Stimulated activated CD8-positive, alpha-beta memory T cell treated with anti-CD3 and anti-CD28 coated beads, Interleukin-2, amount 100 ng/mL, for 1 hour (primary cell): ENCODE measurements at places on chromosomes 16 and 17.

DNA sequence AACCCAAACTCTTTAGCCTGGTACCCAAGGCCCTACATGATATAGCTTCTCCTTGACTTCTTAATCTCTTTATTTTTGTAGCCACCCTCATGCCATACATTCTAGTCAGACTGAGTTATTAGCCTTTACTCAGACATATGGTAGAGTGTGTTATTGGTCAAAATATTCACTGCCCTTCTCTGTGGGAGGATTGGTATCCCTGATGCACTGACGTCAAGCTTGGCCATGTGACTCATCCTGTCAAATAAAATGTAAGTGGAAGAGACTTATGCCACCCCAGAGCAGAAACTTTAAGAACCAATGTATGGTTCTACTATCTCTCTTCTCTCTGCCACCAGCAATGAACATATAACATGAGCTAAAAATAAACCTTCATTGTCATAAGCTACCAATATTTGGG lies 12.2 kb upstream of the BEAN1 start:
- no peak for DNase-seq

DNA sequence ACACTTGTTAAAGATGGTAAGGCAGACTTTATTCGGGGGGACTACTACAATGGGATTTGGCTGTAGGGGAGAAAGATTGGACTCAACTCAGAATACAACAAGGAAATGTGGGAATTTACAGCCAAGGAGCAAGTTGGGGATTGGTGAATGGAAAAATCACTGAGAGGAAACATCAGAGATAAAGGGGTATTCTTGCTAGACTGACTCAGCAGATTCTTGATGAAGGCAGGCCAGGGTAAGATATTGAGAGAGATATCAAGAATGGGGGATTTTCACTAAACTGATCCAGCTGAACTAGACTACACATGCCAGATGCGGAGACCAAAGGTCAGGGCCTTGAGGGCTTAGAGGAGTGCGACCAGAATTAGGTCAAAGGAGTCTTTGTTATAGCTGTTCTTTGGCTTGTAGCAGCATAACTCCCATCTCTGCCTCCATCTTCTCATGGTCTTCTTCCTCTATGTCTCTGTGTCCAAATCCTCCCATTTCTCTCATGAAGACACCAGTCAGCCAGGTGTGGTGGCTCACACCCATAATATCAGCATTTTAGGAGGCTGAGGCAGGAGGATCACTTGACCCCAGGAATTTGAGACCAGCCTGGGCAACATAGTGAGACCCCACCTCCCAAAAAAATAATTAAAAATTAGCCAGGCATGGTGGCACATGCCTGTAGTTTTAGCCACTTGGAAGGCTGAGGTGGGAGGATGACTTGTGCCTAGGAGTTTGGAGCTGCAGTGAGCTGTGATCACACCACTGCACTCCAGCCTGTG lies 17.3 kb downstream of the CHD9NB start:
- DNase-seq: no peak

GRCh38 chr16:54165174-54165911 lies 121.2 kb downstream of the IRX3 start:
- DNase-seq: no peak

DNA sequence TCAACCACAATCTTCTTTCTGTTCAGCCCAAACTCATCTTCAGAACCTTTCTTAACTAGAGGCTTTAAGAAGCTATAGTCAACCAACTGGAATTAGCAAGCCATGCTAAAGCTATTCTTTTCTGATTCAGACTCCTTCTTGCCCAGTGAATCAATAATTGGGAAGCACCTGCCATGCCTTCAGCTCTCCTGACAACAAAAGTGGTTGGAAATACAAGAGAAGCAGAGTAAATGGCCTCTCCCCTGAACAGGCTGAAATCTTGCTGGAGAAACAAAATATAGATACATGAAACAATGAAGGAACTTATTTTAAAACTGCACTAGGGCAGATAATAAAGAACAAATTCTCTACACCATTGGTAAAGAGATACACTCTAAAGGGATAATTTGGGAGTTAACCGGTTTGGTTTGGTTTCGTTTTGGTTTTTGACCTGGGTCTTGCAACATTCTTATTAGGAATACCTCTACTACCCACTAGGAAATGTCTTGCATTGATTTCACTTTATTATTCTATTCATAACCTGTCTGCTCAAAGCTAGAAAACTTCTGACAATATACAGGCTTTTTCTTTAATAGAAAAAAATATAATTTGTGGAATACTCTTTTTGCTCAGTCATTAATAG lies 173.6 kb upstream of the DYNLRB2 start:
- no peak for DNase-seq

GRCh38 chr16:85912211-85912974 lies 13.4 kb downstream of the IRF8 start:
- no peak for DNase-seq

GRCh38 chr17:69588827-69589239 lies 174.3 kb downstream of the MAP2K6 start:
- DNase-seq: no peak

DNA sequence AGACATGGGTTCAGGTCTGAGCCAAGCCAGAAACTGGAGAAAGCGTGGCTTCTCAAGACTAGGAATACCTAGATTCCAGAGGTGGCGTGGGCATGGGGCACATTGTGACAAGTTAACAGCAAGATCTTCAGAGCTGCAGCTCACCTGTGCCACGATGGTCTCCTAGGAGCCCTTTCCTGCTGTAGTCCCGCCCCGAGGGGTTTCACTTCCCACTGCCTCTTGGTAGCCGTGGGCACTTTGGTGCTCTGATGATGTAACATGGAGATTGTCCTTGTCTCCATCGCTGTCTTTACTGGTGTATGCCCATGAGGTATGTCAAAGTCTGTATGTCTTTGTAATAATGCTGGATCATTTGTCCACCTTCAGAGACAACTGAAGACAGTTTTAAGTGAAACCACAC lies 89.7 kb downstream of the WWOX start:
- no peak for DNase-seq

- DNase-seq: no peak
These were observed 17.6 kb downstream of the CLUAP1 start for GRCh38 chr16:3518292-3518985.

DNA sequence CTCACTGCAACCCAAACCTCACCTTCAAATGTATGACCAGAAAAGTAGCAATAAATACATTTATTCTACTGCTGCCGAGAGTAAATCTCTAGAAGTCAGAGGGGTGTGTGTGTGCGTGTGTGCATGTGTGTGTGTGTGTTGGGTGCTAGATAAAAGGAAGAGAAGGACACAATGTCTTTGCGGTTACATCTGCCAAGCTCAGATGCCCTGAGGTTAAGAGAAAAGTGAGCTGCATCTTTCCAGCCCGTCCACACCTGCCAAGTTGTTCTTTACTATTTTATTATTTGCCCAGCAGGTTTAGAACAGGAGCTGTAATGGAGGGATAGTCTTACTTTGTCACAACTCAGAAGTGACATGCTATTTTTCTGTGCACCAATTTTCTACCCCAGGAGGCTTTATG lies 54.5 kb upstream of the ANKFN1 start:
- no peak for DNase-seq

DNA sequence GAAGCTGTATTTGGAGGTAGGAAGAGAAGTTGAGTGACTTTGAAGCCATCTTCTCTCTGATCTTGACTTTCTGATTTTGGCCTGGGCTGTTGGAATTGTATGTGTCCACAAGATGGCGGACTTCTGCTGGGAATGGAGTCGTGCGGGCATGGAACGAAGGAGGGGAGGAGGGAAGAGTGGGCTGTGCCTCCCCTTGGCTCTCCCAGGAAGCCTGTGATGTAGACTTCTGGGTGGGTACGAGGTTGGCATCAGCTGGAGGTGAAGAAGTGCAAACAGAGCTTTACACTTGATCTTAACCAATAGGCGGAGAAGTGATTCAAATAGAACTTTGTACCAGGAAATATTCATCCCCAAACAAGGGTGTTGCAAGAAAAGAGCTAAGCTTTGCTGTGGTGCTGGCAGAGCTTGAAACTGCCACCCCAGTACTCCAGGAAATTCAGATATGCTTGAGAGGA lies 7.4 kb upstream of the TMEM220 start:
- no peak for DNase-seq

DNA sequence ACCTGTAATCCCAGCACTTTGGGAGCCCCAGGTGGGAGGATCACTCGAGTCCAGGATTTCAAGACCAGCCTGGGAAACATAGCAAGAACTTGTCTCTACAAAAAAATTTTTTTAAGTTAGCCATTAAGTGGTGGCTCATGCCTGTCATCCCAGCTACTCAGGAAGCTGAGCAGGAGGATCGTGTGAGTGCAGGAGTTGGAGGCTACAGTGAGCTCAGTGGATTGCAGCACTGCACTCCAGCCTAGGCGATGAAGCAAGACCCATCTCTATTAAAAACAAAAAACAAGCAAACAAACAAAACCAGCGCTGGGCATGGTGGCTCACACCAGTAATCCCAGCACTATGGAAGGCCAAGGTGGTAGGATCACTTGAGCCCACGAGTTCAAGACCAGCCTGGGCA lies 38.0 kb downstream of the HEATR3 start:
- DNase-seq: no peak

GRCh38 chr17:42798011-42798382 lies 507 bp downstream of the COA3 start:
- no peak for DNase-seq

- DNase-seq: no peak
These were observed 634.5 kb upstream of the GOT2 start for GRCh38 chr16:59368586-59368985.

DNA sequence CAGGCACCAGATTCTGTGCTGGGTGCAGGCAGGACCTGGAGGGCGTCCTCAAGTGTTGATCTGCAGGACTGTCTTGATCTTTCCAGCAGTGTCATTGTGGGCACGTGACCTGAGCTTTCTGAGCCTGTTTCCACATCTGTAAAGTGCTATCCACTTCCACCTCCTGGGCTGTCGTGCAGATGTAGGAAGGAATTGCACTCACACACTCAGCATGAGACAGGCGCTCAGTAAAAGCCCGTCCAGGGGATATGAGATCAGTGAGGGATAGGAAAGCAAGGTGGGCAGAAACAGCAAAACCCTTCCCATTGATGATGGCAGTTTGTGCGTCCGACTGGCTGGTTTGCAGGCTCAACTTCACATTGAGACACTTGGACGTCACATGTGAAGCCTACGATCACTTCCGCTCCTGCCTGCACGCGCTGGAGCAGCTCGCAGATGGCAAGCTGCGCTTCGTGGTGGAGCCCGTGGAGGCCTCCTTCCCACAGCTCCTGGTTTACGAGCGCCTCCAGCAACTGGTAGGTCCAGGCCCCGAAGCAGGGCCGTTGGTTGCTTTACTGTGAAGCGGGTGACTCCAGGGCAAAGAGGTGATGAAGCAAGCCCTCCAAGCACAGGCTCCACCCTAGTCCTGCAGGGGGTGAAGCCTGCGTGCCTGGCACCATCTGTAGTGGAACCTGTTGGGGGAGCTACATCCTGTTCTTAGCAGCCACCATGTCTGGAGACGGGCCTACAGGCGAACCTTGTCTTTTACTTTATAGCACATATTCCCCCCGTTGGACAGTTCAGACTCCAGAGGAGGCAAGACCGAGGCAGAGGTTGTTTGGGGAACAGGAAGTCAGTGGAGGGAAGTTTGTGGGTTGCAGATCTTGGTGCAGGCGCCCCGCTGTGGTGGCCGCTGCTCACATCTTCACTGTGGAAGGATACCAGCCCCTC lies 23.0 kb downstream of the METTL22 start:
- DNase-seq: no peak

- no peak for DNase-seq
These were observed 262.3 kb downstream of the C16orf95 start for GRCh38 chr16:87054856-87055255.

GRCh38 chr17:75269844-75270217 lies 1.2 kb downstream of the MIF4GD start:
- DNase-seq: no peak

- DNase-seq: no peak
These were observed 314.0 kb downstream of the SLC39A11 start for GRCh38 chr17:72778169-72779151.

GRCh38 chr16:70715055-70715858 lies 29.4 kb upstream of the MTSS2 start:
- DNase-seq: no peak
